ENCODE measurements at places on chromosomes 7 and 10.

GRCh38 chr7:81846398-81846797 is 76.6 kb upstream of the HGF start:
- no peaks in the 10 kb centered on the region for H3K27me3 ChIP-seq
- no peak overlapping the region for H3K27ac ChIP-seq
- no peak overlapping the region for H3K4me3 ChIP-seq

GRCh38 chr10:86824151-86824550 is 67.7 kb downstream of the BMPR1A start:
- peaks cover 26% of the 10 kb centered on the region for H3K4me1 ChIP-seq
- H3K4me3 ChIP-seq: no peak overlapping the region

GRCh38 chr10:4939224-4940072 is 23.8 kb upstream of the AKR1C1 start:
- DNase-seq: no peak
- H3K4me1 ChIP-seq: peaks cover 39% of the 10 kb centered on the region
- no peak overlapping the region for H3K27ac ChIP-seq
- H3K27me3 ChIP-seq: no peaks in the 10 kb centered on the region
- H3K4me3 ChIP-seq: no peak overlapping the region
- no peaks in the 10 kb centered on the region for H3K36me3 ChIP-seq

DNA sequence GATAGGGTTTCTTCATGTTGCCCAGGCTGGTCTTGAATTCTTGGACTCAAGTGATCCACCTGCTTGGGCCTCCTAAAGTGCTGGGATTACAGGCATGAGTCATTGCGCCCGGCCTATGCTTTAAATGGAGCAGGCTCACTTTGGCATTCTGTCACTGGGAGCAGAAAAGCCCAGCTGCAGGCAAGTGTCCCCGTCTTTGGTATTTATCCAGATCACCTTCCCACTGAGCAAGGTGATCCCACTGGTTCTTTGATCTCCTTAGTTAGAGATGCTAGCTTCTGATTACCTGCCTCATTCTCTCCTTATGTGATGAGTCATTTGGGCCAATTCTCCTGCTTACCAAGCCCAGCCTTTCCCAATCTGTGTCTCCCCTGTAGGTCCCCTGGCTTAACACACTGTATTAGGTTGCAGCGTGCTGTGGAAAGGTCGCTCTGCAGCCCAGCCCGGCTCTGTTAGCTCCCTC is 39.3 kb downstream of the SPDYE5 start:
- peaks cover 15% of the 10 kb centered on the region for H3K4me1 ChIP-seq
- H3K36me3 ChIP-seq: no peaks in the 10 kb centered on the region
- H3K4me3 ChIP-seq: no peak overlapping the region
- H3K27ac ChIP-seq: no peak overlapping the region

- no peak for DNase-seq
- no peaks in the 10 kb centered on the region for H3K27me3 ChIP-seq
- no peaks in the 10 kb centered on the region for H3K36me3 ChIP-seq
- H3K27ac ChIP-seq: no peak overlapping the region
- no peak overlapping the region for H3K4me3 ChIP-seq
Observed at GRCh38 chr7:107048783-107049418, 4.4 kb downstream of the PRKAR2B start.

DNA sequence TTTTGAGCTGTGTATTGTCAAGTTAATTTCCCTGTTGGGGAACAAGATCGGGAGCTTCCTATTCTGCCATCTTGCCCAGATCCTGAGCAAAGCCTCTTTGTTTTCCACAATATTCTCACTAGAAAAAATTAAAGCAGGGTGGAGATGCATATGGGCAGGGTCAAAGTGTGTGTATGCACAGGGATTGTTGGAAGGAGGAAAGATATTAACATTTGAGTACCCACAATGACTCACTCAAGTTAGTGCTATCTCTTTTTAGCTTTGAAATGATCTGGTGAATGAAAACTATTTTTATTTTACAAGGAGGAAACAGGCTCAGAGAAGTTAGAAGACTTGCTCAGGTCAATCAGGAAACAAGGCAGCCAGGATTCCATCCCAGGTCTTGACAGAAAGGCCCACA is 6.7 kb upstream of the BTBD16 start:
- H3K27me3 ChIP-seq: no peaks in the 10 kb centered on the region
- DNase-seq: no peak
- H3K4me1 ChIP-seq: no peaks in the 10 kb centered on the region
- no peak overlapping the region for H3K4me3 ChIP-seq
- no peak overlapping the region for H3K27ac ChIP-seq

DNA sequence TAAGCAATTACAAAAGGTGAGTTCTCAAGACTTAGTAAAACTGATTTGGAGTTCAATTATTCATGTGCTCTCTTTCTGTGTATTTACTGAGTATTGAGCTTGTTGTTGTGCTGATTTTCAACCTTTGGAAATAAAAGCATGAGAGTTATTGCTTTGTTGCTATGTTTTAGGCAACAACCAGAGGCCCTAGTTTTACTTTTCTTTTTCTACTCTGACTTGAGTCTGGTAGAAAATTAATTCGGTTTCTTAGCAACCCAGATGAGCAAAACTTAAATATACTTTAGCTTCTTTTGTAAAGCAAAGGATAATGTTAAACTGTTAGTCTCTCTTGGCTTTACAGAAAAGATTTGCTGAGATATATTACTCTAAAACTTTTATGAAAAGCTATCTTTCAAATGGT is 66.4 kb upstream of the SCIN start:
- H3K4me1 ChIP-seq: no peaks in the 10 kb centered on the region
- H3K4me3 ChIP-seq: no peak overlapping the region

DNA sequence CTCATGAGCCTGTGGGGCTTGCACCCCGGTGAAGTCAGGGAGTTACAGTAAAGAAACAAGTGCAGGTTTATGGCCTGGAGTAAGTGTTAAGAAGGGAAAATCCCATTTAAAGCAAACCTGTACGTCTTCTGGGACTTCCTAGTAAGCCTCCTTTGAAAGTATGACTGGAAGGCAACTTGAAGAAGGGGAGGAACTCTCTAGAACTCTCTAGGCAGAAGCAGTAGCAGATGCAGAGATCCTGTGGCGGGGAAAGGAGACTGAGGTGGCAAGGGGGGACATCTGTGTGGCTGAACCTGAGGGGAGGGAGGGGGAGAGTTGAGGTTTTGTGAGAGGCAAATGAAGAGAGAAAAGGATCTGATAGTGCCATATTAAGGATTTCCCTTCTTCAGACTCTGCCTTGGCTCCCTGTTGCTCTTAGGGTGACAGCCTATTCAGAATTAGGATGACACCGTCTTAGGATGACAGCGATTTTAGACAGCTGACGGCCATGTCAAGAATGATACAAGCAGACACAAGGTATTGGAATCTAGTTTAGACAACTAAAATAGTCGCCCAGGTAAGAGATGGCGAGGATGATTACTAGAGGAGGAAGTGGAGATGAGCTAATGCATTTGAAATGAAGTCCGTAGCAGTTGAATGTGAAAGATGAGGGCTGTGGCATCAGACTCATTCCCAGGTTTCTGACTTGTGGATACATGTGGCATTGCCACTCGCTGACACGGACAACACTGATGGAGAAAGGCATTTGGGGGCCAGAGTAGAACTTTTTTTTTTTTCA is 29.0 kb downstream of the CUL1 start:
- peaks cover 55% of the 10 kb centered on the region for H3K4me1 ChIP-seq
- DNase-seq: no peak
- H3K27me3 ChIP-seq: no peaks in the 10 kb centered on the region
- no peaks in the 10 kb centered on the region for H3K36me3 ChIP-seq
- H3K27ac ChIP-seq: no peak overlapping the region

DNA sequence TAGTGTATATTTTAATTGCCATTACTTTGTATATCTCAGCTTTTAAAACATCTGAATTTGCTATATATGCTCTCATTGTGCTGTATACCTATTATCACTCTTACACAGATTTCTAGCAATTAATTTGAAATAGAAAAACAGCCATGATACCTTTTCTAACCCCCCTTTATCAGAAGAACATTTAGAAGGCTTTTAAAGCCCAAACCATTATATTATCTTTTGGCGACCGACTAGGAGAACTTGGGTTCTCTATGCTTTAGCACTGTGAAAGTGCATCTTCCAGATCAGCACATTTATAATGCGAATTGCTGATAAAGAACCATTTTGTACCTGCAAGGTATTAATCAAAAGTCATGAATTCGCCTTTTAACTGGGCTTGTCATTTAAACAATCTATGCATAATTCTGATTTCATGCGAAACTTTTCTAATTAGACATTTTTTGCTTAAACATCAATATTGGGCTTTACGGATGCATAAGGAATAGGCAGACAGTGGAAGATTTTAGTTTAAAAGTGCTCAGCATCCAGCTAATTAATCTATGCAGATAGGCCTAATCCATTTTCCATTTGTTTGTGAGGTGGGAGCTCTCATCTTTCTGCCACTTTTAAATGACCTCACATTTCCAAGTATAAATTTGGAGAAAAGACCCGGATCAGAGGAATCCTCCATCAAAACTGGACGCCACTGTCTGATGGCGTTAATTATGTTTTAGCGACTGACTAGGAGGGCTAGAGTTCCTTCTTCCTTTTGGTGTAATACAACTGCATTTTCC is 1.2 kb upstream of the MLLT10 start:
- peak overlapping the region; percentile 97 for H3K4me3 ChIP-seq
- peaks cover 44% of the 10 kb centered on the region for H3K4me1 ChIP-seq
- no peak for DNase-seq
- peak overlapping the region; percentile 96 for H3K27ac ChIP-seq

GRCh38 chr7:96685353-96685752 is 24.3 kb downstream of the SEM1 start:
- H3K27ac ChIP-seq: no peak overlapping the region
- H3K4me1 ChIP-seq: peaks cover 7% of the 10 kb centered on the region
- H3K27me3 ChIP-seq: no peaks in the 10 kb centered on the region
- no peaks in the 10 kb centered on the region for H3K36me3 ChIP-seq

GRCh38 chr7:150845421-150845861 is 6.9 kb upstream of the AOC1 start:
- DNase-seq: peak; percentile 70
- H3K27me3 ChIP-seq: no peaks in the 10 kb centered on the region
- H3K4me1 ChIP-seq: peaks cover 9% of the 10 kb centered on the region
- H3K36me3 ChIP-seq: no peaks in the 10 kb centered on the region

GRCh38 chr7:34886856-34887255 is 150.4 kb downstream of the DPY19L1 start:
- H3K27ac ChIP-seq: no peak overlapping the region
- no peak for DNase-seq
- no peak overlapping the region for H3K4me3 ChIP-seq
- no peaks in the 10 kb centered on the region for H3K27me3 ChIP-seq

- no peak overlapping the region for H3K27ac ChIP-seq
- no peaks in the 10 kb centered on the region for H3K27me3 ChIP-seq
- H3K4me3 ChIP-seq: no peak overlapping the region
- H3K4me1 ChIP-seq: peaks cover 10% of the 10 kb centered on the region
Observed at GRCh38 chr10:7567911-7568620, 98.7 kb downstream of the ITIH5 start.

DNA sequence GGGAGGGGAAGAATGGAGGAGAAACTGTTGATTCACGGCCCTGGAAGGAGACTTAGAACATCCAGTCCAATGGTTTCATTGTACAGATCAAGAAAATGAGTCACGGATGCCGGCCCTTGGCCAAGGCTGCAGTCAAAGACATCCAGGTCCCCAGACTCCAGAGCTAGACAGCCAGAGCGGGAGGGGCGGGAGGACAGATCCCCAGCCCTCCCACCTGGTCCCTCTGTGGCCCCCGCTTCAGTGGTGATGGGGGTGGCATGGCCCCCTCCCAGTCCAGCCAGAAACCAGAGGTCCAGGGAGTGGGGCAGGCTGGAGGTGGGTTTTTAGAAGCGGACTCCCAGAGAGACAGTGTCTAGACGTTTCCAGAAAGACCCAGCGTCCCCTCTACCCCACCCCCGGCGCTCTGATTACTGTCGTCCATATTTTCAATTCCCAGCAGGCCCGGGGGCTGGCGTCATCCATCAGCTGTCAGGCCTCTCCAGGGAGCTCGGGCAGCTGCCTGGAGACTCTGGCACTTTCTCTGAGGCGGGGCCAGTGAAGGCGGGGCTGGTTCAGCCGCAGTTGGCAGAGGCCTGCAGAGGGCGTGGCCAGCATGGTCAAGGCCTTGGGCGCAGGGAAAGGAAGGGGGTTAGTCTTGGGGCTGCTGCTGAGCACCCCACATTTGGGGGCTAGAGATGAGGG is 8.0 kb upstream of the HSPB1 start:
- H3K27ac ChIP-seq: peak overlapping the region; percentile 100
- H3K27me3 ChIP-seq: no peaks in the 10 kb centered on the region
- H3K36me3 ChIP-seq: no peaks in the 10 kb centered on the region
- peak overlapping the region; percentile 34 for H3K4me3 ChIP-seq
- peak; percentile 98 for DNase-seq

DNA sequence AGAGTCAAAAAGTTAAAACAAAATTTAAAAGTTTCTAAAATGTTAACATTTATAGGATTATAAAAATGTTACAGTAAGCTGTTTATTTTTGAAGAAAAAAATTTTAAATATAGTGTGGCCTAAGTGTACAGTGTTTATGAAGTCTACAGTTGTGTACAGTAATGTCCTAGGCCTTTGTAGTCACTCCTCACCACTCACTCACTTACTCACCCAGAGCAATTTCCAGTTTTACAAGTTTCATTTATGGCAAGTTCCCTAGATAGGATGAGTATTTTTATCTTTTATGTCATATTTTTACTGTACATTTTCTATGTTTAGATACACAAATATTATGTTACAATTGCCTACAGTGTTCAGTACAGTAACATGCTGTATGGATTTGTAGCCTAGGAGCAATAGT is 419.9 kb downstream of the ARL4A start:
- no peaks in the 10 kb centered on the region for H3K27me3 ChIP-seq
- no peak overlapping the region for H3K4me3 ChIP-seq
- no peaks in the 10 kb centered on the region for H3K4me1 ChIP-seq
- no peaks in the 10 kb centered on the region for H3K36me3 ChIP-seq
- DNase-seq: no peak
- H3K27ac ChIP-seq: no peak overlapping the region

DNA sequence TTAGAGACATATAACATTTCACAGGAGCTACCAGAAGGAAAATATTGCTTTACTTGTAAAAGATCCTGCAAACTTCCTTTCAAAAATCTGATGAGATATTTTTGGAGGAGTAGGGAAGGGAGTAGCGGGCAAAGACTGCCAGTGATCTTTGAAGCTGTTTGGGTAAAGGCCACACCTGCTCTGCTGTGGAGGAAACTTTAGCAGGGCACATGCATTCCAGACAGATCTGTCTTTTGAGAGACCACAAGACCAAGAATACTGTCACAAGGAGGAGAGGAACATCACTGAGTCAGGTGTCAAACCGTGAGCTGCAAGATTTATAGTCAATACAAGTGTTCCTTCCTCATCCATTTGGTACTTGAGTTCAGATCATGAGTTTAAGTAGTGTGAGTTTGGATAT is 654.4 kb downstream of the DNAJB9 start:
- H3K27ac ChIP-seq: no peak overlapping the region
- no peak overlapping the region for H3K4me3 ChIP-seq
- no peak for DNase-seq
- H3K36me3 ChIP-seq: no peaks in the 10 kb centered on the region

GRCh38 chr10:44051584-44052385 is 333.1 kb downstream of the CXCL12 start:
- no peak overlapping the region for H3K27ac ChIP-seq
- H3K36me3 ChIP-seq: no peaks in the 10 kb centered on the region
- no peak overlapping the region for H3K4me3 ChIP-seq
- DNase-seq: peak; percentile 54
- peaks cover 25% of the 10 kb centered on the region for H3K4me1 ChIP-seq
- H3K27me3 ChIP-seq: no peaks in the 10 kb centered on the region

GRCh38 chr7:156889089-156889488 is 3.9 kb downstream of the LMBR1 start:
- peaks cover 13% of the 10 kb centered on the region for H3K4me1 ChIP-seq
- H3K4me3 ChIP-seq: no peak overlapping the region
- no peaks in the 10 kb centered on the region for H3K36me3 ChIP-seq
- no peaks in the 10 kb centered on the region for H3K27me3 ChIP-seq

Measured in vagina (tissue), 2 donors.